ENCODE measurements at places on chromosomes 6 and 20.

GRCh38 chr6:73579851-73580246 lies 59.0 kb upstream of the EEF1A1 start:
- DNase-seq: no peak

DNA sequence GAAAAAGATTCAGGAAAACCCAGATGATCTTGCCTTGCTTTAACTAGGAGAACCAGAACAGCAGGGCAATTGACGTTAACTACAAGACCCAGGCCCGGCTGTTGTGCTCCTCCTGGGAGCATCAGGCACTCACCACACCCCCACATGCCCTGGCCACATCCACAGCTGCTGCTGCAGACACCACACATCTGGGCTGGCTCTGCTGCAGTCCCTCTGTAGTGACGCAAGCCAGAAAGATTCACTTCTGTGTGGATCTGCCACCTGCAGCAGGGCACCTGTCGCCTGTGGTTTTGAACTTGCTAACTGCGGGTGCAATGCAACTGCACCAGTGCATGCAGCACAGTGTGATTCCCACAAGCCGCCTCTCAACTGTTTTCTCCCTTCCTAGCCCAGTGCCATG lies 228.8 kb downstream of the SYNDIG1 start:
- DNase-seq: no peak

DNA sequence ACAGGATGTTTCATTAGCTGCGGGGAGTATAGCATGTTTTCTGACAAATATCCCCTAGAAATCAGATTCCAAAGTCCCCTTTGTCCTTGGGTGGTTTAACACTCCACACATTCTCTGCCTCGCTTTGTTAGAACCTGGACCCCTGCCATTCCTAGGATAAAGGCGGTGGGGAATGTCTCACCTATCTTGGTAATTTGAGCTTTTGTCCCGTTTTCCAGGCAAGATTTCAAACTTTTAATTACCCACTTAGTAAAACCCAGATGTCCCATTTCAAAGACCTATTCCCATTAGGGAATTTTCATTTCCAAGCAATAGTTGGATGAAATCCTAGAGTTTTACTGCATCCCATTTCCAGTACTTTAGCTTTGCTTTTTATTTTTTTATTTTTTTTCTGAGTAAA lies 501.0 kb upstream of the MAP3K7 start:
- no peak for DNase-seq

DNA sequence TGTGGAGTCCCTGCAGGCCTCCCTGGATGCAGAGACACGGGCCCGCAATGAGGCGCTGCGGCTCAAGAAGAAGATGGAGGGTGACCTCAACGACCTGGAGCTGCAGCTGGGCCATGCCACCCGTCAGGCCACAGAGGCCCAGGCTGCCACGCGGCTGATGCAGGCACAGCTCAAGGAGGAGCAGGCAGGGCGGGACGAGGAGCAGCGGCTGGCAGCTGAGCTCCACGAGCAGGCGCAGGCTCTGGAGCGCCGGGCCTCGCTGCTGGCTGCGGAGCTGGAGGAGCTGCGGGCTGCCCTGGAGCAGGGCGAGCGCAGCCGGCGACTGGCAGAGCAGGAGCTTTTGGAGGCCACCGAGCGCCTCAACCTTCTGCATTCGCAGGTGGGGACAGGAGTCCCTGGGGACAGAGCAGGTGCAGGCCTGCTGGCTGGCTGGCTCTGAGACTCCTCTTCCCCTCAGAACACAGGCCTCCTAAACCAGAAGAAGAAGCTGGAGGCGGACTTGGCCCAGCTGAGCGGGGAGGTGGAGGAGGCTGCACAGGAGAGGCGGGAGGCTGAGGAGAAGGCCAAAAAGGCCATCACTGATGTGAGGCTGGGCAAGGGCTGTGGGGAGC lies 44.7 kb downstream of the MYH7B start:
- no peak for DNase-seq

DNA sequence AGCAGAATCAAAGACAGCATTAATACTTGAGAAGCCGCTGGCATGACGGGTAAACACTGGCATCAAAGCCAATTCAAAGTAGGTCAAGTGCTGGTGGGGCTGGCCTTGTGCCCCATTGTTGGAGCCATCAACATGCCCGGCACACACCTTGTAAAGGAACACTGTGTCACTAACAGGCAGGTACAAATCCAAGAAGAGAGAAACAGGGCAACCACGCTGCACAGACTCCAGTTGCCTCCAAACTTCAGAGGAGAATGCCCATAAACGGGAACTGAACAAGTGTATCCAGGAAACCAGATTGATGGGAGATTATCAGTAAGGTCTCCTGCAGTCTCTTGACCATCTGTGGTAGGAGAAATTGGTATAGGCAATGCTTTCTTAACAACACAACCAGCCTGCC lies 127.0 kb upstream of the STXBP5 start:
- no peak for DNase-seq

GRCh38 chr6:125104425-125104824 lies 49.1 kb upstream of the TPD52L1 start:
- no peak for DNase-seq

DNA sequence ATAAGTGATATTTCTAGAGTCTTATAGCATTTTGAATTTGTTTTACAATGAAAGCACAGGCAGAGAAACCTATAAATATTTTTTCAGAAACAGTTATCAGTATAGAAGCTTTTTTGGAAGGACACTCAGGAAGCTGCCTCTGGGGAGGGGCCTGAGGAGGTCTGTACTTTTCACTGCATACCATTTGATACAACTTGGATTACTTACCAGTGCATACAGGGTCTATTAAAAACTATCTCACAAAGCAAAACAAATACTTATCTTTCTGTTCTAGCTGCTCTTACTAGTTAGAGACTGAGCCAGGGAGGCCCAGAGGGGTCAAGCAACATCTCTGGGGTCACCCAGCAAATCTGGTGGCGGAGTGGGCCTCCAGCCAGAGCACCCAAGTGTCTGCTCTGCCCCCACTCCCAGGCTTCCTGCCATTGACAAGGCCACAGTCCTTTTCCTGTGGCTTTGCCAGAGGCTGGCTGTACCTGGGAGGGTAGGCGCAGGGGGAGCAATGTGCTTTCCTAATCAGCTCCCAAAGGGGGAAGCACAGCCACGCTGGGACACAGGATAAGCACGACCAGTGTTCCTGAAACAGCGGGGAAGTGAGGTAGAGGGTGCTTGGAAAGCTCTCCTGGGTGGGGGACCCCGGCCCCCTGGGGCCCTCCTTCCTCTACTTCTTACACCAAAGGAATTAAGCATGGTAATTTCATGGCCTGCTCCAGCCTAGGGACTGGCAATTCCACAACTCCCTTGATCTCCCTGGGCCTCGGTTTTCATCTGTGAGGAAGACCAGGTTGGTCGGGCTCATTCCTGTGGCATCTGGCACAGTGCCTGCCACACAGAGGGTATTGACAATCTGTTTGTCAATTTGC lies 7.8 kb downstream of the TCF15 start:
- no peak for DNase-seq

Measured in NCI-H526 (cell line).